ENCODE measurements at places on chromosomes 13 and 19. TPM values are rescaled to one million over a fixed set of nuclear protein-coding genes. Genes with fewer than 3 reads are reported as not detected.

GRCh38 chr13:43516401-43516833 is 270.4 kb downstream of the ENOX1 start:
- no peak overlapping the region for H3K27ac ChIP-seq
- DNase-seq, result no peak
- H3K27me3 ChIP-seq, result peaks cover 1% of the 10 kb centered on the region
- H3K4me1 ChIP-seq, result no peaks in the 10 kb centered on the region
- H3K4me3 ChIP-seq, result no peak overlapping the region

DNA sequence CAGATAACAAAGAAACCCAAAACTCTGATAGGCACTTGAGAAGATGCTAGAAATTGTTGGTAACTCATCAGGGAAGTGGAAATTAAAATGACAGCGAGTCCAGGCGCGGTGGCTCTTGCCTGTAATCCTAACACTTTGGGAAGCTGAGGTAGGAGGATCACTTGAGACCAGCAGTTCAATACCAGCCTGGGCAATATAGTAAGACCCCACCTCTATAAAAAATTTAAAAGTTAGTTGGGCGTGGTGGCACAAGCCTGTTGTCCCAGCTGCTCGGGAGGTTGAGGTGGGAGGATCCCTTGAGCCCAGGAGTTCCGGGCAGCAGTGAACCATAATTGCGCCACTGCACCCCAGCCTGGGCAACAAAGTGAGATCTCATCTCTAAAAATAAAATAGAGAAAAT is 2.6 kb upstream of the RYR1 start:
- no peak for DNase-seq
- no peak overlapping the region for H3K27ac ChIP-seq

- H3K4me3 ChIP-seq, result no peak overlapping the region
- H3K27me3 ChIP-seq, result no peaks in the 10 kb centered on the region
- H3K36me3 ChIP-seq, result peaks cover 70% of the 10 kb centered on the region
- DNase-seq, result no peak
These were observed 24.2 kb downstream of the UHRF1 start for GRCh38 chr19:4933528-4933927.

- H3K36me3 ChIP-seq, result no peaks in the 10 kb centered on the region
- no peak for DNase-seq
- no peaks in the 10 kb centered on the region for H3K4me1 ChIP-seq
- H3K4me3 ChIP-seq, result no peak overlapping the region
- H3K27ac ChIP-seq, result no peak overlapping the region
These were observed 119.7 kb upstream of the SOX1 start for GRCh38 chr13:111947026-111947810.

GRCh38 chr13:59991395-59991794 is 172.3 kb downstream of the DIAPH3 start:
- H3K4me3 ChIP-seq, result no peak overlapping the region
- no peak for DNase-seq
- peaks cover 2% of the 10 kb centered on the region for H3K36me3 ChIP-seq
- H3K27ac ChIP-seq, result no peak overlapping the region
- H3K27me3 ChIP-seq, result no peaks in the 10 kb centered on the region

The ZNF846 gene
- 6.1 TPM for total RNA-seq
